Activated CD4-positive, alpha-beta memory T cell treated with anti-CD3 and anti-CD28 coated beads, Interleukin-2, amount 10 ng/mL, durations not matched to agents 7 days and 5 days (primary cell): ENCODE measurements at places on chromosomes 12 and 14. TPM values are rescaled to one million over a fixed set of nuclear protein-coding genes. Genes with fewer than 3 reads are reported as not detected.

GRCh38 chr14:36505181-36505815, 14.7 kb downstream of the NKX2-1 start:
- H3K36me3 ChIP-seq = peaks cover 9% of the 10 kb centered on the region
- H3K27me3 ChIP-seq = peaks cover 75% of the 10 kb centered on the region
- H3K4me3 ChIP-seq = no peak overlapping the region
- H3K4me1 ChIP-seq = peaks cover 2% of the 10 kb centered on the region

RHOJ gene
- not detected for total RNA-seq

SCN8A gene
- total RNA-seq = 0.33 TPM

DNA sequence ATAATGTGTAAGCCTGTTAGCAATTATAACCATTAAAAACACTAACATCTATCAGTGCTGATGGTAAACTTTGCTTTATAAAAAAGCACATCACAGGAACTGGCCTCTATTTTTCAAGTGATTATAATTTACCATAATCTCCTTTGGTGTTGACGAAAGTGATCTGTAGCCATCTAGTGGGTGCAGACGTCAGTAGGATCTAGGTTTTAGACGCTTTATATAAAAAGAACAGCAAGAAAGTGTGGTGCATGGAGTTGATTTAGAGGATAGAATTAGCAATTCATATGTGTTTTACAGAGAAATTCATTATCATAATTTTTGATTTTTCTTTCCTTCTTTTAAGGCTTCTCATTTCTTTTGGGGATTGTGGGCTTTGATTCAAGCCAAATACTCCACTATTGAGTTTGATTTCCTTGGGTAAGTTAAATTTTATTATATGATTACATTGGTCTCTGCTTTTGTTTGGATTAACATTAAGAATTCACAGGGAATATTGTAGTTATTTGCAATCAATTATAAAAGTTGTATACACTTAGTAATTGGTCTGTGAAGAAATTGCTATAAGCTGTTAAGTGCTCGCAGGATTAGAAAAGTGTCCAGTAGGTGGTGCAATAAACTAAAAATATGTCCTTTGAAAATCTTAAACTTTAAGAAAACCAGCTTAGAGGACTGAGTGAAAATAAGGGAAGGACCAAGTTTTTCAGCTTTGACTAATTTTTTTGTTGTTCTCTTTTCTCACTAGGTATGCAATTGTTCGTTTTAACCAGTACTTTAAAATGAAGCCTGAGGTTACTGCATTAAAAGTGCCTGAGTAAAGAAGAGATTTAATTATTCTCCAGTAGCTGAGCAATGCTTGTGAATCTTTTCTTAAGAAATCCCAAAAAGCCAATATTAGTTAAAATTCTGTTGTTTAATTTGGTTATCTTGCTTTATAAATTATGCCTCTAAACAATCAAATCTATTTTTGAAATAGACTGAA, 59.5 kb downstream of the ETNK1 start:
- peaks cover 19% of the 10 kb centered on the region for H3K4me1 ChIP-seq
- no peaks in the 10 kb centered on the region for H3K27me3 ChIP-seq
- DNase-seq = no peak
- H3K27ac ChIP-seq = no peak overlapping the region
- no peak overlapping the region for H3K4me3 ChIP-seq

DNA sequence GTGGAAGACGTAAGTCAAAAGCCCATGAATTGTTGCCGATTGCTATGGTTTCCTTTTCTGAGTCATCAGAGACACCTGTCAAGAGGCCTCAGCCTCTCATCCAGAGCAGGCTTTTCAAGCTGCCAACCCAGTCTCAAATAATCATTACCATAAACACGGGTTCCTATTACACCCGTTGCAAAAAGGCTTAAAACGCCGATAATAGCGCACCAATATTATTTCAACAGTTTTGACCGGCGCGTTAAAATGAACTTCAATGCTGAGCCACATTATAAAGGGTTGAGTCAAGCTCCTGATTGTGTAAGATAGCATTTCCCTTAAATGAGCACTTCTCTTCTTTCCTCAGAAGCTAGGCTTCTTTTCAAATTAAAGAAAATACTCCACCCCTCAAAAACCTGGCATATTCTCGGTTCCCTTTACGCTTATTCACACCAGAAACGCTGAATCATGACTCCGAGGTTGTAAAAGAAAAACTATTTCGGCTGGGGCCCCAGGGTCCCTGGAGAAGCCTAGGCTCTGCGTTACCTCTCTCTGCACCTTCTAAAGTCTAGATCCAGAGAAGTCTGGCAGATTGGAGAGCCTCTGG, 1.4 kb downstream of the TMTC1 start:
- peak overlapping the region; percentile 54 for H3K4me3 ChIP-seq
- no peaks in the 10 kb centered on the region for H3K36me3 ChIP-seq
- peaks cover 46% of the 10 kb centered on the region for H3K27me3 ChIP-seq
- no peak for DNase-seq
- peak overlapping the region; percentile 14 for H3K27ac ChIP-seq
- peaks cover 11% of the 10 kb centered on the region for H3K4me1 ChIP-seq

ARG2 gene
- 7.7 TPM for total RNA-seq

CELA1 gene
- not detected for total RNA-seq

PLEKHG7 gene
- 0.18 TPM for total RNA-seq

- no peaks in the 10 kb centered on the region for H3K36me3 ChIP-seq
- no peak for DNase-seq
- H3K4me1 ChIP-seq = peaks cover 6% of the 10 kb centered on the region
Measured at GRCh38 chr12:65756267-65756666, 68.0 kb upstream of the HMGA2 start.

GRCh38 chr14:70641548-70642302, at the start of gene TTC9:
Gene TTC9 (plus strand): TSS chr14:70641916. CDS start chr14:70642130, 214 bp downstream.
- peaks cover 25% of the 10 kb centered on the region for H3K36me3 ChIP-seq
- H3K27ac ChIP-seq = peak within 1 kb of the TSS; percentile 84
- peak within 1 kb of the TSS; percentile 94 for H3K4me3 ChIP-seq
- no peak for DNase-seq

GRCh38 chr12:67154901-67155300, 114.3 kb upstream of the CAND1 start:
- no peak for DNase-seq
- H3K36me3 ChIP-seq = no peaks in the 10 kb centered on the region

SNAPC1 gene
- total RNA-seq = 5.5 TPM

- no peaks in the 10 kb centered on the region for H3K36me3 ChIP-seq
- H3K27me3 ChIP-seq = no peaks in the 10 kb centered on the region
- H3K4me3 ChIP-seq = no peak overlapping the region
- H3K4me1 ChIP-seq = no peaks in the 10 kb centered on the region
- no peak overlapping the region for H3K27ac ChIP-seq
Measured at GRCh38 chr14:68656452-68656851, 136.4 kb downstream of the ZFP36L1 start.

DNA sequence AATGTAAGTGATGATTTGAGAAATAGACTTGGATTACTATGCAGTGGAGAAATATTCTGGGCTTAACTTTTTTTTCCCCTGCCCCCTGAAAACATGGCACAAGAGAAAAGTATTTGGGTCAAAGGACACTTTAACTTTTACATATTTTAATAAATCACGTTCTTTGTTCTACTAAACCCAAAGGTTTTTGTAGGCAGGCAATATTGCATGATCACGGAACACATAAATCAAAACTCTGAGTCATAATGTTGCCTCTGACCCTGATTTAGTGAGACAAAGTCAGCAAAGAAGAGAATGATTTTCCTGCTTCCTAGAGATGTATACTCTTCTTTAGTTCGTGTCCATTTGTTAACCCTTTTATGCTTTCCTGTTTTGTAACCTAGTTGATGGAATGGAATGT, 38.0 kb downstream of the ABCD2 start:
- H3K36me3 ChIP-seq = peaks cover 59% of the 10 kb centered on the region
- no peaks in the 10 kb centered on the region for H3K27me3 ChIP-seq
- H3K4me1 ChIP-seq = peaks cover 1% of the 10 kb centered on the region
- H3K4me3 ChIP-seq = no peak overlapping the region
- H3K27ac ChIP-seq = no peak overlapping the region

DNA sequence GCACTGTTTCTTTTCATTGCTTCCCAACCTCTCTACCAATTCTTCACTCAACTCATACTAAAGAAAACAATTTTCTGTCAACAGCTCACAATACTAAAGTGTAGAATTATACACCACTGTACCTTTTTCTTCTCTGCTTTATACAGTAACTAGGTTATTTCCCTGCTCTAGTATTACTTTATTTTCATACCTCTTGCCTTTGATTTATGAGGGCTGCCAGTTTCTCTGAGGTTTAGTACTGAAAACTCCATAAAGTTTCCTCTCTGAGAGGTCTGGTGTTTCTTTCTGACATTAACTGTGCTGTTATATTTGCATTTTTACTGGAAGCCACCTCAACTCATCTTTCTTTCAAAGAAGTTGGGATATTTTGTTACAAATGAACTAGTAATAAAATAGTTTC, 63.0 kb upstream of the GRIP1 start:
- peaks cover 9% of the 10 kb centered on the region for H3K27me3 ChIP-seq
- no peak for DNase-seq
- no peak overlapping the region for H3K27ac ChIP-seq
- H3K4me1 ChIP-seq = peaks cover 4% of the 10 kb centered on the region
- H3K36me3 ChIP-seq = no peaks in the 10 kb centered on the region

DNA sequence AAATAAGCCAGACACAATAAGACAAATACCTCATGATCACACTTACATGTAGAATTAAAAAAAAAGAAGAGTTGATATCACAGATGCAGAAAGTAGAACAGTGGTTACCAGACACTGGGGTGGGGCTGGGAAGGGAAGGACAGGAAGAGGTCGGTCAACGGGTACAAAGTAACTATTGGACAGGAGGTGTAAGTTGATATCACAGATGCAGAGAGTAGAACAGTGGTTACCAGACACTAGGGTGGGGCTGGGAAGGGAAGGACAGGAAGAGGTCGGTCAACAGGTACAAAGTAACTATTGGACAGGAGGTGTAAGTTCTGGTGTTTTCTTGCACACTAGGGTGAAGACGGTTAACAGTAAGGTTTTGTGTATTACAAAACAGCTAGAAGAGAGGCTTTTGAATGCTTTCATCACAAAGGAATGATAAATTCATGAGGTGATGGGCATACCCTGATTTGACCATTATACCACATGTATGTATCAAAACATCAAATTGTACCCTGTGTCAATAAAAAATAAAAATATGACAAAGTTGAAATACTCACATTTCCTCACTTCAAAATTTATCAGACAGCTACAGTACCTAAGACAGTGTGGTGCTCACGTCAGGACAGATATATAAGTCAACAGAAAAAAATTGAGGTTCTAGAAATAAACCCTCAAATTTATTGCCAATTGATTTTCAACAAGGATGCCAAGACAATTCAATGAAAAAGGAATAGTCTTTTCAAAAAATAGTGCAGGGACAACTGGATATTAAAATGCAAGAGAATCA, 32.8 kb downstream of the GALC start:
- H3K4me3 ChIP-seq = no peak overlapping the region
- peaks cover 69% of the 10 kb centered on the region for H3K36me3 ChIP-seq
- peak; percentile 32 for DNase-seq
- peak overlapping the region; percentile 68 for H3K27ac ChIP-seq
- no peaks in the 10 kb centered on the region for H3K27me3 ChIP-seq
- H3K4me1 ChIP-seq = peaks cover 25% of the 10 kb centered on the region

SLC25A29 gene
- 8.9 TPM for total RNA-seq

EIF2S3B gene
- 1.4 TPM for total RNA-seq

GRCh38 chr12:122489038-122489437, 11.7 kb downstream of the ZCCHC8 start:
- H3K4me3 ChIP-seq = no peak overlapping the region
- no peak for DNase-seq
- peaks cover 63% of the 10 kb centered on the region for H3K36me3 ChIP-seq
- H3K4me1 ChIP-seq = peaks cover 10% of the 10 kb centered on the region
- no peaks in the 10 kb centered on the region for H3K27me3 ChIP-seq

KCNA1 gene
- not detected for total RNA-seq

DNA sequence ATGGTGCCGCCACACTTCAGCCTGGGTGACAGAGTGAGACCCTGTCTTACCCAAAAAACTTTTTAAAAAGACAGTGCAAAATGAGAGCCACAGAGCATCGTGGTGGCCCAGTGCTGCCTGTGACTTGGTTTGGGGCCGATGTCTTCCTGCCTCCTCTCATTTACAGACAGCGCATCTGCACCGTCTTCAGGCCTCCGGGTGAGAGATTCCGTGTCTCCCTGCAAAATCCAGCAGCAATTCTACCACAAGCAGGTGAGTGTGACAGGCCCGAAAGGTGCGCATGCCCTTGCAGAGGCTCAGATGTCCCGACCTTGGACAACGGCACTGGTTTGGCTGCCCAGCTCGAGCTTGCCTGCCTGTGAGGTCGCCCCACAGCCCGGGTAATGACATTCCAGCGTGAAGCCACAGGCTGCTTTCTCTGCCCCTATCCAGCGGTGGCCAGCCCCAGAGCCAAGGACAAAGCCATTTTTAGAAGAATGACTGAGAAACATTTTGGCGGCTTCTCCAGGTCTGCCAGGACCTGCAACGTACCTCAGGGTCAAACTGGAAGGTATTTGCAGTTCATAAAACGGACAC, 70.3 kb upstream of the RFLNA start:
- peaks cover 10% of the 10 kb centered on the region for H3K4me1 ChIP-seq
- H3K36me3 ChIP-seq = no peaks in the 10 kb centered on the region
- H3K27ac ChIP-seq = no peak overlapping the region
- peaks cover 22% of the 10 kb centered on the region for H3K27me3 ChIP-seq

GRCh38 chr14:69632593-69633151, 21.3 kb downstream of the SUSD6 start:
- H3K4me3 ChIP-seq = no peak overlapping the region
- no peaks in the 10 kb centered on the region for H3K27me3 ChIP-seq
- no peak overlapping the region for H3K27ac ChIP-seq

C3AR1 gene
- 11.4 TPM for total RNA-seq

TPH2 gene
- total RNA-seq = not detected

DNA sequence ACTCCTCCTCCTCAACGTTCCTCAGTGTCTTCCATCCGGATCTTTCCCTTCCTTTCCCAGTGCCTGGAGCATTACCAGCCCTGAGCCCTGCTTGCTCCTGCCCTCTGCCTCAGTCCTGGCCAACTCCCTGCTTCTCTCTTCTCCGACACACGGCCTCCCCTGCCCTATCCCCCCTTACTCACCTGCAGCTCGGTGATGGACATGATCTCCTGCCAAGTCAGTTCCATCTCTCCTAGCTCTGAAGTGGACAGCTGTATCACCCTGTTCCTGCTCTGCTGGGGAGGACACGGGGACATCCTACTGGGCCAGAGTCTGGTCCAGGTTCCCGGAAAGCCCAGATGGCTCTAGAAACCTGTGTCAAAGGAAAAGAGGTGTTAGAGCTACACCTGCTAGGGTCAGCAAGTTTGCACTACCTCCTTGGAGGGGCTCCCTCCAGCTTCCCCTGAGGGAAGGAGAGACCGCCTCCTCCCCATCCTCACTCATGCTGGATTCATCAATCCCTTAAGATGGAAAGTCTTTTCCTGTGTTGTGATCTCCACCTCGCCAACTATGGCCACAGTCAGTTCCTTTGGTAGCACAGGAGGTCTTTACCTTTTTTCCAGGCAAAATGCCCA, 5.8 kb downstream of the NFE2 start:
- H3K27ac ChIP-seq = no peak overlapping the region
- no peak for DNase-seq
- peaks cover 25% of the 10 kb centered on the region for H3K27me3 ChIP-seq
- H3K36me3 ChIP-seq = no peaks in the 10 kb centered on the region
- H3K4me1 ChIP-seq = peaks cover 12% of the 10 kb centered on the region
- H3K4me3 ChIP-seq = no peak overlapping the region

DHRS2 gene
- 1.5 TPM for total RNA-seq
